ENCODE measurements at places on chromosomes 12 and 14. TPM values are rescaled to one million over a fixed set of nuclear protein-coding genes. Genes with fewer than 3 reads are reported as not detected.
A peak's percentile ranks its signal among the peaks of the same experiment; 100 is the strongest.

TMEM132D gene
- 14.4 TPM for total RNA-seq

LAG3 gene
- total RNA-seq = 7.3 TPM

LMNTD1 gene
- 53.2 TPM for total RNA-seq

TCL1B gene
- 0.93 TPM for total RNA-seq

PTPRR gene
- total RNA-seq = 0.43 TPM

OR4E2 gene
- total RNA-seq = not detected

NDUFB1 gene
- total RNA-seq = 122 TPM

MMP19 gene
- total RNA-seq = 1.1 TPM

AMHR2 gene
- total RNA-seq = 23.6 TPM

- H3K4me3 ChIP-seq = no peak overlapping the region
Observed at GRCh38 chr14:65336191-65336591, 76.3 kb upstream of the FUT8 start.

DNA sequence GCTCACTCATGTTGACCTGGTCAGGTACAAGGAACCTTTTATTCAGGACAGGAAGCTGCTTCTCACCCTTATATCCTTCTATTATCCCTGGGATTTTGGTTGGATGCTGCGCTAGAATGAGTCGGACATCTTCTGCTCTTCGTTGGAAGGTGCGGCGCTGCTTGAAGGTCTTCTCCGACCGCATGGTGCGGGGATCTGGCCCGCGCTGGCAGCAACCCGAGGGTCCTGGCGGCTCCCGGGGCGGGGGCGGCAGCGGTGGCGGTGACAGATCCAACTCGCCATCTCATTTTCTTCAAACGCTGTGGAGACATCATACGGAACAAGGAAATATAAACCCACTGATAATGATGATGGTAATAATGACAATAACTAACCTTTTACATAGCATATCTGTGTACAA lies 126.3 kb downstream of the ATXN7L3B start:
- no peak overlapping the region for H3K4me3 ChIP-seq
- H3K27ac ChIP-seq = no peak overlapping the region
- no peaks in the 10 kb centered on the region for H3K36me3 ChIP-seq
- H3K27me3 ChIP-seq = no peaks in the 10 kb centered on the region
- DNase-seq = no peak

DNA sequence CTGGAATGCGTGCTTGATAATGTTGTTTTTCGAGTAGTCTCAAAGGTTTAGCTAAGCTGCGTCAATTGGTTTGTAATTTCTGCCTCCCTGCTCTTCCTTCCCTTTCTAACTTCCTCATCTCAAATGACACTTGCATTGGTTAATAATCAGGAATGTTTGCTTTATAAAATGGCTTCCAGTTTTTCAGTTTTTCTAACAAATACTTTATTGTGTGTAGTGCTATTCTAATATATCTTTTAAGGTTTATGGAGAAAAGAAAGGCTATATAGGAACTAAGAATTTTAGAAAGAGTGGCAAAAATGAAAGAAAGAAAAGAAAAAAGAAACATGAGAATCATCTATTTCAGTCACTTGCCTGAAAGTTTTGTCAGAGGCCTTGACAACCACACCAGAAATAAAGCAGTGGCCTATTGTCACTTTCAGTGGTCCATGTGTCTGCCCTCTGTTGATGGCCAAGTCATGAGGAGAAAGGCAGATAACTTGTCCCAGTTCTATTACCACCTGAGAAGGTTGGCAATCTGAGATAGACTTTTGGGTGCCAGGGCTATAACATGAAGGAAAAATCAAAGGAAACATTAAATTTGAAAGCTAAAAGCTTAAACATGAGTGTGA lies 221.9 kb upstream of the KITLG start:
- H3K4me1 ChIP-seq = no peaks in the 10 kb centered on the region
- no peaks in the 10 kb centered on the region for H3K36me3 ChIP-seq
- H3K27ac ChIP-seq = no peak overlapping the region
- no peaks in the 10 kb centered on the region for H3K27me3 ChIP-seq

DNA sequence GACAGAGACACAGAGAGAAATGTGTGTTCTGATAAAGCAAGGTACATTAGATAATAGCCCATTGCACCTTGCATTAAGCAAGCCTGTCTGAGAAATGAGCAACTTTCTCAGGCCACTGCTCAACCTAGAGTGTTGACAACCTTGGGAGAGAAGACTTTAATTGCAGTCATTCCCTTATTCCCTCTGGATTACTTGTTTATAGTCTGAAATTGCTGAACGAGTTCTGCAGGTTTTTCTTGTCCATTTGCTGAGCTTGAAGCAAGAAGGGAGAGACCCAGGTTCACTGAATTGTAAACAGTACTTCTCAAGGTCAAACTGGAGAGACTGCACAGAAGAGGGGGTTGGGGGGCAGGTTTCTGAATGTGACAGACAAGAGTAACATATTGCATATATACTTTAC lies 159.4 kb upstream of the PLEKHG7 start:
- peaks cover 11% of the 10 kb centered on the region for H3K4me1 ChIP-seq
- no peaks in the 10 kb centered on the region for H3K27me3 ChIP-seq
- no peak overlapping the region for H3K4me3 ChIP-seq
- H3K36me3 ChIP-seq = no peaks in the 10 kb centered on the region
- H3K27ac ChIP-seq = no peak overlapping the region

- H3K27ac ChIP-seq = no peak overlapping the region
- H3K4me3 ChIP-seq = no peak overlapping the region
- H3K36me3 ChIP-seq = no peaks in the 10 kb centered on the region
Observed at GRCh38 chr12:41983856-41984255, 160.8 kb downstream of the GXYLT1 start.

DNA sequence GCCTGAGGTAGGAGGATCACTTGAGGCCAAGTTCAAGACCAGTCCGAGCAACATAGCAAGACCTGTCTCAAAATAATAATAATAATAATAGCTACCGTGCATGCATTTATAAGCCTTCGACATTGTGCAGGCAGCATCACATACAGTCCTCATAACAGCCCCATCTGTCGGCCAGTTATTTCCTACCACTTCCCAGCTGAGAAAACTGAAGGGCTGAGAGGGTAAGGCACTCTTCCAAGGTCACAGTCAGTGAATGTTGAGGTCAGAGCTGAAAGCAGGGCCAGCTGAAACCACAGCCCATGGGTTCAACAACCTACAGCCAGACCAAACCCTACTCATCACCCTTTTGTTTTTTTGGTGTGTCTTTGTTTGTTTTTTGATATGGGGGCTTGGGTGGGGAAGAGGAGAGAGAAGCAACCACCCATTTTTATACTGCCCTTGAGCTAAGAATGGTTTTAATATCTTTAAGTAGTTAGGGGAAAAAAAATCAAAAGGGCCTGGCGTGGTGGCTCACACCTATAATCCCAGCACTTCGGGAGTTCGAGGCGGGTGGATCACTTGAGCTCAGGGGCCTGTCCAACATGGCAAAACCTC lies 16.8 kb upstream of the ITPK1 start:
- H3K4me3 ChIP-seq = no peak overlapping the region
- DNase-seq = peak; percentile 70
- H3K36me3 ChIP-seq = no peaks in the 10 kb centered on the region
- no peaks in the 10 kb centered on the region for H3K4me1 ChIP-seq

- no peaks in the 10 kb centered on the region for H3K27me3 ChIP-seq
- no peak overlapping the region for H3K27ac ChIP-seq
- no peaks in the 10 kb centered on the region for H3K36me3 ChIP-seq
- DNase-seq = no peak
- H3K4me3 ChIP-seq = no peak overlapping the region
Observed at GRCh38 chr14:34184126-34184525, 233.3 kb upstream of the EGLN3 start.

GRCh38 chr12:127925971-127926370 lies 341.0 kb upstream of the TMEM132C start:
- H3K4me3 ChIP-seq = no peak overlapping the region
- H3K4me1 ChIP-seq = no peaks in the 10 kb centered on the region
- DNase-seq = peak; percentile 86
- H3K27me3 ChIP-seq = no peaks in the 10 kb centered on the region
- H3K36me3 ChIP-seq = no peaks in the 10 kb centered on the region

- no peak overlapping the region for H3K4me3 ChIP-seq
- H3K4me1 ChIP-seq = no peaks in the 10 kb centered on the region
- no peaks in the 10 kb centered on the region for H3K27me3 ChIP-seq
- no peak for DNase-seq
- no peaks in the 10 kb centered on the region for H3K36me3 ChIP-seq
Observed at GRCh38 chr12:114306646-114307045, 99.3 kb downstream of the TBX5 start.

- no peaks in the 10 kb centered on the region for H3K27me3 ChIP-seq
- no peak for DNase-seq
- no peak overlapping the region for H3K27ac ChIP-seq
- no peak overlapping the region for H3K4me3 ChIP-seq
- no peaks in the 10 kb centered on the region for H3K36me3 ChIP-seq
- H3K4me1 ChIP-seq = peaks cover 13% of the 10 kb centered on the region
Observed at GRCh38 chr14:54169254-54169924, 212.8 kb upstream of the BMP4 start.

GRCh38 chr12:88578276-88579160 lies 1.8 kb downstream of the KITLG start:
- peak overlapping the region; percentile 81 for H3K4me3 ChIP-seq
- no peaks in the 10 kb centered on the region for H3K36me3 ChIP-seq
- DNase-seq = peak; percentile 77
- H3K4me1 ChIP-seq = peaks cover 5% of the 10 kb centered on the region
- no peak overlapping the region for H3K27ac ChIP-seq

DNA sequence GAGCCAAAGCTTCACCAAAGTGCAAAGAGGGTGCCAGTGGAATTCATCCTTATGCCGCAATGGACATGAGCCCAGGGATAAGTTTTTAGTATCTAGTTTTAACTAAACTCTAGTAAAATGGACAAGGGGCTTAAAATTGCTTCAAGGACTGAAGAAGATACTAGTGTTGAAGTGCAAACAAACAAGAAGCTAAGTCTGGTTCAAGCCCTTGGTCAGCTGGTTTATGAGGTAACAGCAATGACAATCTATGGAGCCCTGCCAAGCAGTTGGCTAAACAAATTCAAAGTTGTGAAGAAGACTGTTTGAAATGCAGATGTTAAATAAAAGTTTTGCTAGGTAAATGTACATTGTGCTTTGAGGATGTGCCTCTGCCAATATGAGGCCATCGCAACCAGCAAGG lies 209.4 kb downstream of the KTN1 start:
- no peak for DNase-seq
- H3K4me1 ChIP-seq = no peaks in the 10 kb centered on the region
- no peak overlapping the region for H3K27ac ChIP-seq
- no peak overlapping the region for H3K4me3 ChIP-seq
- no peaks in the 10 kb centered on the region for H3K27me3 ChIP-seq
- no peaks in the 10 kb centered on the region for H3K36me3 ChIP-seq

DNA sequence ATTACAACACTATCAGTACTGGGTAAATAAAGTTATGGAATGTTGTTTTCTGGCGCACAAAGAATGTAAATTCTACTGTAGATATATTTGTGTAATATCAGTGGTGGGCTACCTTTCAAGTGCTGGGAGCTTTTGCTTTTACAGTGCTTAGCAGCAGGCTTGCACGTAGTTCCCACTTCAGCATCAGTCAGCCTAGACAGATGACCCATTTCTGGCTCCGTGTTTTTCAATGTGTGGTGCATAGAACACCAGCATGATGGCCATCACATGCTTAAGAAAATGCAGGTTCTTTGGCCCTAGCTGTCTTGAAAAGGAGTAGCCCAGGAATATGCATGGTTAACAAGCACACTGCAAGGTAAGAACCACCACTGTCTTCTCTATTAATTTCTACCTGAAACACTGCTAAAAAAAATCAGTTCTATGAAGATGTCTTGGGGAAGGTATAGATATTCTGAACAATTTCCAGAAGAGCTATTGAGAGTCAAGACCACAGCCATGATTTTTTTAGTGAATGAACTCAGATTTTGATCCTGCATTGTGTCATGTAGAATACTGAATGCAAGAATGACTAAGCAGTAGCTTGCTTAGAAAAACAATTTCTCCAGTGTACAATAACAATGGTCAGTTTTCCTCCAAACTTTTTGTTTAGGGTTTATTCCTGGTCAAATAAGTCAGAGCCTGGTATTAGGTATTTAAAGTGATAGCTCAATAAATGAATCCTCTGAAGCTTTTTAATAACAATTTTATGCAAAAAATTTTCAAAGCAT lies 195.7 kb downstream of the AKAP6 start:
- no peaks in the 10 kb centered on the region for H3K36me3 ChIP-seq
- no peaks in the 10 kb centered on the region for H3K4me1 ChIP-seq
- H3K27ac ChIP-seq = no peak overlapping the region
- no peak overlapping the region for H3K4me3 ChIP-seq

DNA sequence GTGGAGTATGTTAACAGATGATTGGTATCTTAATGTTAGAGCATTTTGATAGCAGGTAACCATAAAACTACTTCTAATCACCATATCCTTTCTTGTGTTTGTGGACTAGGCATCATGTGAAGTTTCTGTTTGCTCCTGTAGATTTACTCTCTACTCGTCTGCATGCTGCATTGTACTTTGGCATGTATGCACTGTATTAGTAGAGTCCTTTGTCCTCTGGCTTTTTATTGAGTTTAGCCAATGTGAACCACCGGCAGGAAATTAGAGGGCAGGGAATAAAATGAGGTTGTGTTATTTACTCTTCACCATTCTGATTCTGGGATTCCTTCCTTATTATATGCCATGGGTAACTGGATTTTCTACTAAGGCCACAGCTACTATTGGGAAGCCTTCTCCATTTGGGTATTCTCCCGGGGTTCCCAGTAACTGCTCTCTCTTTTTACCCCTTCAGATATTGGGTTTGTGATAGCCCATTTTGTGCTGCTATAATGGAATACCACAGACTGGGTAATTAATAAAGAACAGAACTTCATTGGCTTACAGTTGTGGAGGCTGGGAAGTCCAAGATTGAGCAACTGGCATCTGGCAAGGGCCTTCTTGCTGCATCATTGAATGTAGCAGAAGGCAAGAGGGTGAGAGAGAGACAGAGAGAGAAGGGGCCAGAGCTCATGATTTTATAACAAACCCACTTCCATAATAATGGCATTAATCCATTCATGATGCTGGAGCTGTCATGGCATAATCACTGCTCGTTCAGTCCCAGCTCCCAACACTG lies 22.4 kb downstream of the FAM177A1 start:
- no peaks in the 10 kb centered on the region for H3K27me3 ChIP-seq
- DNase-seq = no peak
- H3K36me3 ChIP-seq = peaks cover 55% of the 10 kb centered on the region
- no peak overlapping the region for H3K4me3 ChIP-seq
- H3K4me1 ChIP-seq = no peaks in the 10 kb centered on the region

DNA sequence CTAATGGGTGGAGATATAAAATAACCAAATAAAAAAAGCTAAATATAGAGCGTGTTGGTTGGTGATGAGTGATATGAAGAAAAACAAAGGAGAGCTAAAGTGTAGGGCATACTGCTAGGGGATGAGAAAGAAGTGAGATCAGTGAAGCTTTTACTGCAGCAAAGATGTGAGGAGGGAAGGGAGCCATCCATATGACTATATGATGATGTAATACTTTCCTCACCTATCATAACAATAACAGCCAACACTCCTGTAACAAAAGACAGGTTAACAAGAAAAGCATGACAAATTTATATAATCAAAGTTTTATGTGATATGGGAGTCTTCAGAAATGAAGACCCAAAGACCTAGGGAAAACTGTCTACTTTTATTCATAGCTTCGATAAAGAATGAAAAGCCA lies 57.4 kb upstream of the LRFN5 start:
- DNase-seq = no peak
- no peaks in the 10 kb centered on the region for H3K36me3 ChIP-seq
- no peaks in the 10 kb centered on the region for H3K27me3 ChIP-seq
- no peak overlapping the region for H3K4me3 ChIP-seq
- no peak overlapping the region for H3K27ac ChIP-seq

- H3K4me1 ChIP-seq = no peaks in the 10 kb centered on the region
- DNase-seq = peak; percentile 27
- H3K27ac ChIP-seq = no peak overlapping the region
- H3K4me3 ChIP-seq = no peak overlapping the region
Observed at GRCh38 chr14:105710119-105711043, 184.0 kb downstream of the TMEM121 start.

All from endodermal cell (in vitro differentiated cells).